SK-N-SH (cell line): ENCODE measurements at places on chromosomes 3 and 15. TPM values are rescaled to one million over a fixed set of nuclear protein-coding genes. Genes with fewer than 3 reads are reported as not detected.
A peak's percentile ranks its signal among the peaks of the same experiment; 100 is the strongest.

DNA sequence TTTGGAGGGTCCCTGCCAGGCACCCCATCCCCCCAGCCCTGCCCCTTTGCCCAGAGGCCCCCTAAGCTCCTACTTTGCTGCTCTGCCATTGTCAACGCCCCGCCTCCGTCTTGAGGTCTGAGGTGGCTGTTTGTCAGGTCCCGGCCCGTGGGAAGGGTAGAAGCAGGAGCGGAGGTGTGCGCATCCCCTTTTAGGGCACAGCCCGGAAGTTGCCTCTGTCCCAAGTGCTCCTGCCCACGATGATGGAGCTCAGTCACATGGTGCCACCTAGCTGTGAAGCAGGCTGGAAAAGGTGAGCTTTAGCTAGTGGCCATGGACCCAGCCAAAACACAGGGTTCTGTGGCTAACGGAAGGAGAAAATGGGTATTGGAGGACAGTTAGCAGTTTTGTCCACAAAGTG, 28.5 kb upstream of the LCTL start:
- no peak for DNase-seq
- no peaks in the 10 kb centered on the region for H3K36me3 ChIP-seq
- H3K27me3 ChIP-seq, result no peaks in the 10 kb centered on the region

- no peaks in the 10 kb centered on the region for H3K4me1 ChIP-seq
- no peak overlapping the region for H3K27ac ChIP-seq
- H3K27me3 ChIP-seq, result no peaks in the 10 kb centered on the region
- peaks cover 2% of the 10 kb centered on the region; the same call in 1 of the 2 replicates for H3K36me3 ChIP-seq
Observed at GRCh38 chr15:40716165-40716564, 21.2 kb downstream of the RAD51 start.

DNA sequence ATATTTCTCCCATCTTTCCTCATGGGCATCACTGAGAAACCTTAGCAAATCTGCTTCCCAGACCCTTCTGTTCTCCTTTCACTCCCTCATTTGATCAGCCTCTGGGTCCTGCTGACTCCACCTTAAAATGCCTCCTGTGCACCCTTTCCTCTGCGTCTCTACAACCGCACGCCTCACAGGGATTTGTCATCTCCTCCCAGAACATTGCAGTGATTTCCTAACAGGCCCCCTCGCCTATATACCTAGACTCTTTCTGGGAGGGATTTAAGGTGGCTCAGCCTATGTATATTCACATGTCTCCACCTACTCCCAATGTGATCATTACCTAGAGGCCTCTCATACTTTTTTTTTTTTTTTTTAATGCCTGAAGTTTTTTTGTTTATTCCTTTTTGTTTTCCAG, 69.2 kb downstream of the LIPC start:
- no peak overlapping the region for H3K4me3 ChIP-seq
- no peaks in the 10 kb centered on the region; the same call in 1 of the 2 replicates for H3K27me3 ChIP-seq
- DNase-seq, result no peak
- H3K27ac ChIP-seq, result no peak overlapping the region
- no peaks in the 10 kb centered on the region for H3K36me3 ChIP-seq
- H3K4me1 ChIP-seq, result no peaks in the 10 kb centered on the region

DNA sequence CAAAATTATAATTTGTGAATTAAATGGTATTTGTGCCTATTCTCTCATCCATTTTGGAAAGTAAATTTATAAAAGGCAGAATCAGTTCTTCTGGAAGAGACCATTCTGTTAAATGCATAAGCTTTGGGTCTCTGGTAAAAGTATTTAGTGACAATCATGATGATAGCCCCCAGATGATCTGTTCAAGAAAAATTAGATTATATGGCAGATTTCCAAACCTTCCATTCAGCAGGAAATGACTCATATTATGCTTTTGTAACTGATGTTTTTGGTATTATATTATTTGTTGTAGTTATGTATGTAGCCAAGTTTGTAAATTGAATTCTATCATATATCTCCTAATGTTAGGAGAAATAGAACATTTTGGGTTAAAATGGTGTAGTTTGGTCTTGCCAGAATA, 340.8 kb upstream of the DPH6 start:
- no peak overlapping the region for H3K4me3 ChIP-seq
- no peaks in the 10 kb centered on the region for H3K27me3 ChIP-seq
- peak overlapping the region; percentile 62 for H3K27ac ChIP-seq
- no peaks in the 10 kb centered on the region for H3K36me3 ChIP-seq

DNA sequence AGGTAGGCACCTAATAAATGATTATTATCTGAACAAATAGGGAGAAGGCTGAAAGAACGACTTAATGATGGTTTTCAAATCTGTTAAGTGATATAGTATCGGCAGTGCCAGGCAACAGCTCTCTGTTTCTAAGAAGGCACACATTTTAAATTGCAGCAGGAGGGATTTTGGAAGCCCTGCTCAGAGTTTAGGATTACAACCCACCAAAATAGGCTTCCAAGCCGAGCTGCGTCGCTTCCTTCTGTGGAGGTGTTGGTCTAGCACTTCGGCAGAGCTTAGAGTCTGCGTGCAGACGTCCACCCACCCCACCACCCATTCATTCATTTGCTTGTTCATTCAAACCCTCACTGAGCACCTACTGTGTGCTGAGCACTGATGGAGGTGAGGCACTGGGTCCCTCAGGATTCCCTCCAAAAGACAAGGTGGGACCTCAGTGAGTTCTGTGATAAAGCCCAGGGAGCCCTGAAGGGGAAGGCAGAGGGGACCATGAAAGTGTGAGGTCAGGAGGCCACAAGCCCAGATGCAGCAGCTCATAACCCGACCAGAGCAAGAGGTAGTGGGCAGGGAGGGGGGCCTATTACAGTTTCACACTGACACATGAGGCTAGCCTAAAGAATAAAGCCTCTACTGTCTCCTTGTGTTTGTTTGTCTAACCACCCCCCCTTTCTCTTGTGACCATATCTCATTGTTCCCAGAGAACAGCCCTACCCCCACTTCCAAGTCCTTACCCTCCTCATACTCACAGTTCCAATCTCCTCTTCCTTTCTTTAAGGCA, 8.9 kb downstream of the ADCY5 start:
- no peak for DNase-seq
- H3K27ac ChIP-seq, result no peak overlapping the region
- H3K36me3 ChIP-seq, result no peaks in the 10 kb centered on the region

DNA sequence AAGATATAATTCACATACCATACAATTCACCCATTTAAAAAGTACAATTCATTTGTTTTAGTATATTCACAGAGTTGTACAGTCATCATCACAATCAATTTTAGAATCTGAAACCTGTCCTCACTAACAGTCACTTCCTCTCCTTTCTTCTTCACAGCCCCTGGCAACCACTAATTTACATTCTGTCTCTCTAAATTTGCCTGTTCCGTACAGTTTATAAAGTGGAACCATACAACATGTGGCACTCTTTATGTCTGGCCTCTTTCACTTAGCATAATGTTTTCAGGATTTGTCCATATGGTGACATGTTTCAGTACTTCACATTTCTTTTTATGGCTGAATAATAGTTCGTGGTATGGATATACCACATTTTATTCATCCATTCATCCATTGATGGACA, 22.7 kb downstream of the ERICH6 start:
- H3K36me3 ChIP-seq, result no peaks in the 10 kb centered on the region
- H3K27me3 ChIP-seq, result no peaks in the 10 kb centered on the region
- no peaks in the 10 kb centered on the region for H3K4me1 ChIP-seq
- DNase-seq, result no peak
- H3K27ac ChIP-seq, result no peak overlapping the region

DNA sequence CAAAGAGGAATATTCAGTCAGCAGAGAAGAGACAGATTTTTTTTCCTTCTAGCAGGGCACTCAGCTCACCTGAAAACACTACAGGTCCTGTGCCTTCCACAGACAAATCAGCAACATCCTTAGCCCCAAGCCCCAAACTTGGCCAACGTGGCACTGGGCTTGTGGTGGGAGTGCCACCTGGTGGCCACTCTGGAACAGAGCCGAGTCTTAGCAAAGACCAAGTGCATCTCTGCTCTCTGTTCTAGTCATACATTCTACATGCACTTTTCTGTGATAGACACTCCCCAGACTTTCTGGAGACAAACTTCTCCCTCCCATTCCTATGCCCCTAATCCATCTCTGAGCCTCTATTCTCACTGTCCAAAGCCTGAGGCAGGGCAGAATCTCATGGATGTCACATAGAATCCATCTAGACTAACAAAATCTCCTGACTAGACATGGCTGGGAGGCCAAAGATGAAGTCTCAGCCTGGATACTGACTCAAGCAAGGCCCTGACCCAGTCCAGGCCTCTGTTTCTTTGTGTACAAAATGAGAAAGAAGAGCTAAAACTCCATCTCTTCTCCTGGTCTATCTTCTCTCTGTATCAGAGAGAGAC, 5.1 kb upstream of the SEMA7A start:
- H3K27me3 ChIP-seq, result no peaks in the 10 kb centered on the region
- no peak overlapping the region for H3K27ac ChIP-seq
- no peaks in the 10 kb centered on the region for H3K36me3 ChIP-seq
- H3K4me1 ChIP-seq, result no peaks in the 10 kb centered on the region

DNA sequence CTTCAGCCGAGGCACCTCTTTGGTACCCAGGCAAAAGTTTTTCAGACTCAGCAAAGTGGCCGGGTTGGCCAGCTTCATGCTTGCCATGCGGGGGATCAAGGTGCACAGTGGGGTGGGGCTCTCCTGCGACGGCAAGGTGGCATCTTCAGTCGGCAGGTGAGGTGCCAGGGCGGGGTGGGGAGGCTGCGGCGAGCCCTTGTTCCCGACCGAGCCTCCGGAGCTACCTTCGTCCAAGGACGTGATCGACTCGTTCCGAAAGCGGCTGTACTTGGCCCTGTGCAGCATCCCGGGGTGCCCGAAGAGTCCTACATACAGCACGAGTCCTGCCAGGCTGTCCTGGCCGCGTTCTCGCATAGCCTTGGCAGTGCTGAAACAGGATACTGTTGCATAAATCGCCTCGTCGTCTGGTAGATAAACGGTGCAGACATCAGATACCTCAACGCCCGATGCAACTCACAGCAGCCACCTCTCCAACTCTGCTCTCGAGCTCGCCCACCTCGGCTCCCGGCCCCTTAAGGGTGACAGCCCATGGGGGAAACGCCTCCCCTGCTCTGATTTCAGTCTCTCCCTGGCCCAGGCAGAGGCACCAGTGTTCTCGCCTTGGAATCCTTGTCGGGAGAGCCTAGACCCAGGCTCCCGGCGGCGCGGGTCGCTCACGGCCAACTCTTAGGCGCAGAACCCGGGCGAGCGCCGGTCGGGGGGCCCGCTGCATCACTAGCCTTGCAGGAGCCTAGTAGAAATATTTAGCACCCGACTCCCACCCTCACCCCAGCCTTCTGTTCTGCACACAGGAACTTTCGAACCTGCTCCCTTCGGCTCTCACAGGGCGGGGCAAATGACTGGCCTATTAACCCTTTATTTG, 826 bp downstream of the SHC4 start:
- H3K36me3 ChIP-seq, result no peaks in the 10 kb centered on the region
- H3K27me3 ChIP-seq, result no peaks in the 10 kb centered on the region
- H3K27ac ChIP-seq, result peak overlapping the region; percentile 79

CLDN11 gene
- polyA plus RNA-seq, result 1.6 and 2.2 TPM in 2 replicates

DNA sequence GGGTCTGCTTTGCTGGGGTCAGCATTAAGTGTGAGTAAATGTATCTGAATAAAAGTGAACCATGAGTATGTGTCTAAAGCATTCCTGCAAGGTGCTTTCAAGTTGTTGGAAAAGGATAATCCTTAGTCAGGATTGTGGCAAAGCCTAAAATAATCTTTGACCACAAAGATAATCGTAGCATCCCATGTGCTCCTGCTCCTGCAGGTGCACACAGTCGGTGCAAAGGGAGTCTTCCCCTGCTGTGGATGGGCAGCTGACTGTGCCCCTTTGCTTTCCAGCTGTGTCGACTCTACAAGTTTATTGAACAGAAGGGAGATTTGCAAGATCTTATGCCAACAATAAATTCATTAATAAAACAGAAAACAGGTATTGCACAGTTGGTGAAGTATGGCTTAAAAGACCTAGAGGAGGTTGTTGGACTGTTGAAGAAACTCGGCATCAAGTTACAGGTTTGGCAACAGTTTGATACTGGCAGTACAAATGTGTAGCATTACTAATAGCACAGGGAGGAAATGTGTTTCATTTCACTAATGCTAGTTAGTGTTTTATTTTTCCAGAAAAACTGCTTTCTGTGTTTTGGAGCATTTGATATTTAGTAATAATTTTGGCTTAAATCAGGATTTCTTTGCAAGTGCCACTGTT, 22.6 kb downstream of the SRP14 start:
- H3K4me1 ChIP-seq, result no peaks in the 10 kb centered on the region
- no peak for DNase-seq
- H3K4me3 ChIP-seq, result no peak overlapping the region
- H3K27me3 ChIP-seq, result no peaks in the 10 kb centered on the region
- no peak overlapping the region for H3K27ac ChIP-seq

DNA sequence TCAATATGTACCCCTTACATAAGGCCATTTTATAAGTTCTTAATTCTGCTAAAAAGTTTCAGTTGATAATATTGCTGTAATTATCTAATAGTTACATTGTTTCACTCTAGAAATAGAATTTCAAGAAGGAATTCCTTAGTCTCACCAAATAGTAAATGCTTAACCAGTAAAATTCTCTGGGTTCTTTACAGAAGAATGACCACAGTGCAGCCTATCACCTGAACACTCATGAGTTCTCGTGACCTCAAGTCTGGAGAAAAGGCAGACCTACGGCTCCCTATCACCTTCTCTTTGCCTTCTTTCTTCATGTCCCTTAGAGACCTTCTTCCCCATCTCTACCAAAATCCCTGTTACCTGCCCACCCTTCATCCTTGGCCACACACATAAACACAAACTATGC, 30.9 kb downstream of the CCDC191 start:
- H3K4me1 ChIP-seq, result no peaks in the 10 kb centered on the region
- no peak for DNase-seq
- no peak overlapping the region for H3K4me3 ChIP-seq
- no peak overlapping the region for H3K27ac ChIP-seq
- no peaks in the 10 kb centered on the region for H3K36me3 ChIP-seq
- H3K27me3 ChIP-seq, result no peaks in the 10 kb centered on the region

- no peaks in the 10 kb centered on the region for H3K4me1 ChIP-seq
- no peaks in the 10 kb centered on the region for H3K36me3 ChIP-seq
- no peaks in the 10 kb centered on the region for H3K27me3 ChIP-seq
- H3K27ac ChIP-seq, result no peak overlapping the region
- DNase-seq, result no peak
Observed at GRCh38 chr3:23402728-23403492, 199.8 kb downstream of the UBE2E2 start.

GRCh38 chr3:187290503-187290902, 1.0 kb downstream of the MASP1 start:
- H3K27ac ChIP-seq, result no peak overlapping the region
- H3K36me3 ChIP-seq, result no peaks in the 10 kb centered on the region
- no peak for DNase-seq

DNA sequence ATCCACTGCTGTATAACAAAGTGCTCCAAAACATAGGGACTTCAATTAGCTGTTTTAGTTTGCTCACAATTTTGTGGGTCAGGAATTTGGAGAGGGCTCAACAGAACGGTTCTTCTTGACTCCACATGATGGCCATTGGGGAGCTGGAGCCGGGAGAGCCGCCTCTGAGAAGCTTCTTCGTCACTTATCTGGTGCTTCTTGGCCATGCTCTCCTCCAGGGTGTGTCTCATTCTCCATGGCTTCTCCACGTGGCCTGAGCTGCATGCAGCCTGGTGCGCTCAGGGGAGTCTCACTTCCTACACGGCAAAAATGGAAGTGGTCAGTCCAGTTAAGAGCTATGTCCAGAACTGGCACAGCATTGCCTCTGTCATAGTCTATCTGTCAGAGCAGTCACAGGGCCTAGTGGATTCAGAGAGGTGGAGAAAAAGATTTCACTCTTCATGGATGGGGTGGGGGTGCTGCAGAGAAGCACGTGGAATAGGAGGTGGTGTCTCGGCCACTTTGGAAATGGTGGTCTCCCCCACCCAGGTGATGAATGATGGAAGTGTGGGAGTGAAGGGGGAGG, 26.3 kb upstream of the PRR23E start:
- H3K4me3 ChIP-seq, result no peak overlapping the region
- H3K27ac ChIP-seq, result no peak overlapping the region
- no peaks in the 10 kb centered on the region for H3K27me3 ChIP-seq
